ENCODE measurements at places on chromosomes 5 and 9.

- no peak for DNase-seq
These were observed 85.3 kb downstream of the TTC39B start for GRCh38 chr9:15221746-15222145.

- DNase-seq: no peak
These were observed 128.6 kb downstream of the SPATA31D1 start for GRCh38 chr9:82117026-82117811.

DNA sequence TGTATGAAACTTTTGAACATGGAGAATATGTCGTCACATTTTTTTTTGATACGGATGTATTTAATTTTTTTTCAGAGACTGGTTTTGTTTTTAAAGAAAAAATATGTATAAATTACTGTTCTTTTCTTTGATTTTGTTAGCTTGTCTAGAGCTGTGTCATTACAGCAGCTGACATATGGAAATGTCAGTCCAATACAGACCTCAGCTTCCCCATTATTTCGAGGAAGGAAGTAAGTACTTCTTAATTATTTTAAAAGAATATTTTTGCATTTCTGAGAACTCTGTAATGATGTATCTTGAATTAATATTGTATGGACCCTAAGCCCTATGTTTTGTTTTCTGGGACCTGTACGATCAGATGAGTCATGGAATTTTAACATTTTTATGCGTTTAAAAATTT, 7.6 kb downstream of the TENT2 start:
- no peak for DNase-seq

DNA sequence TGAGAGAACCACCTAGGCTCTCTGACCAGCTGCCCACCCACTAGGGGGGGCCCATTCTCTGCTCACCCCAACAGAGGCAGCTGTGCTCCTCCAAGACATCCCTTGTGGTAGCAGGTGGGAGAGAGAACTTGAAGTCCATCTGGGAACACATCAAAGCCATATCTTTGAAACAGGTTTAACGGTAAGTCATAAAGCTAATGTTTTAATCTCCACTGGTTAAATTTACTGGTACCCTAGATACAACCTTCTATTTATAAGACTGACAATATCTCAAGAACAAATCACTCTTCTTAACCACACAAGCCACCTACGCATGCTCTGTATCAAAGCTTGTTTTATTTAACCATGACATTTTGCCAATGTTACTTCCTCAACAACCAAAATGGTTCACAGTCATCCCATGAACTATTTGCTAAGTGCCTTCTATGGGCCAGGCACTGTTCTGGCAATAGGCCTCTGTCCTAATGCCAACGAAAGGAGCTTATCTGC, 20.4 kb downstream of the AUH start:
- DNase-seq: no peak

DNA sequence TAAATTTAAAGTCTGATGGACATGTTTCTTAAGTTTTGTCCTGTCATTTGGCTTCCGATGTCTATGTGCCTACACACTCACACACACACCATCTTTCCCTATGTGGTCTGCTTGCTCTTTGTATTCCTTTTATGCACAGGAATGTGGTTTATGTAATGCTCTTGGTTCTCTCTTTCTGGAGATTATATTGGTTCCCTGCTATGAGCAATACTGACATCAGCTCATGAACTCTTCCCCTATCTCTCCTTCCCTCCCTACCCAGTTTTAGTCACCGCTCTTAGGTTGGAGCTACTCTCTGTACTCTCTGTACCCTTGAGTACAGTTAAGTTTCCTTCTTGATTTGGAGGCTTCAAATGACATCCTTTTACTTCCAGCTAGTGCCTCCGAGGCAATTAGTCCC, 77.9 kb upstream of the MVB12B start:
- DNase-seq: peak; percentile 93

- DNase-seq: no peak
These were observed 507.8 kb upstream of the MPDZ start for GRCh38 chr9:13787234-13787833.

DNA sequence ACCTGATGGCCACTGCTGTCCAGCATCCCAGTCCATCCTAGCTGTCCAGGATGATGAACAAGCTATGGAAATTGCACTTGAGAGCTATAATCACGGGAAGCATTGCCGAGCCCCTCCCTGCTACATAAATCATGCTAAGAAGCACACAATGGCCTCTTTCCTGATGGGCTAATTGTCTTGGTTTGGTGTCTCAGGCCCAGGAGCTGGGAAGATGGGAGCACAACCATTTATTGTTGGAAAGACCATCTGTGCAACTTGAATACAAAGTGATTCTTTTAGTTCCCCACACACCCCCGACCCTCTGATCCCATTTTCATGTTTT, 80.4 kb downstream of the RGS3 start:
- DNase-seq: no peak

GRCh38 chr5:87551911-87552310, 139.2 kb upstream of the CCNH start:
- DNase-seq: no peak

DNA sequence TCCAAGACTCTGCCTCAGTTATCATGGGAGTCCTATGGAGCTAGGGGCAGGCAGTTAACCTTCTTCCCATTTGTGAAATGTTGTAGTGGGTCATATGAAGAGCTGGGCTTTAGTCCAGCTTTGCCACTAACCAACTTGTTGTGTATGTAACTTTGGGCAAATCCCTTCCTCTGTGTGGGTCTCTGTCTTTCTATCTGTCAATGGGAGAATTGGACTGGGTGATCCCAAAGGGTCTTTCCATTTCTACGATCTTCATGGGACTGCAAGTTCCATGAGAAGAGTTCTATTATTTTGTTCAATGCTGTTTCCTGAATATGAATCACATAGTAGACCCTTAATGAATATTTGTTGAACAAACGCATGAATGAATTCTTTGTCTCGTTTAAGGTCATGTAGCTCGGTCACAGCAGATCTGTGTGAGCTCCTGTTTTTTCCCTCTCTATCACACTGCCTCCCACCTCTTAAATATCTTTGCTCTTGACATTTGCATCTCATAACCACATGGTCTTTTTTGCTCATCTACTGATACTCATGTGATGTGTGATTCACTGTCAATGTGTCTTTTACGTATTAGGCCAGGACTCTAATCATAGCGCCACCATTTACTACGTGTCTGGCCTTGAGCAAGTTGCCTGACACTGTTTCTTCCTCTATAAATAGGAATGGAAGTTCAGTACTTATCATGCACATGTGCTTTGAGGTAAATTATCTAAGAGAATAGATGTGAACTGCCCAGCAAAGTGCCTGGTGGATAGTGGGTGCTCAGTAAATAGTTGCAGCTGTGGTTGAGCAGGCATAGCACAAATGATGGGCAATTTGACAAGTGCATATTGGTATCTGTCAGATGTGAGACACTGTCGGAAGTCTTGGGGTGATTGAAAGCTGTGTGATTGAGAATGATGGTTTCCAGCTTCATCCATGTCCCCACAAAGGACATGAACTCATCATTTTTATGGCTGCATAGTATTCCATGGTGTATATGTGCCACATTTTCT, 37.4 kb downstream of the PTTG1 start:
- no peak for DNase-seq

All from foreskin keratinocyte (primary cell).